Stimulated activated CD4-positive, alpha-beta T cell treated with anti-CD3 and anti-CD28 coated beads, Interleukin-15, amount 100 ng/mL, for 48 hours (primary cell): ENCODE measurements at places on chromosomes 4 and X.

DNA sequence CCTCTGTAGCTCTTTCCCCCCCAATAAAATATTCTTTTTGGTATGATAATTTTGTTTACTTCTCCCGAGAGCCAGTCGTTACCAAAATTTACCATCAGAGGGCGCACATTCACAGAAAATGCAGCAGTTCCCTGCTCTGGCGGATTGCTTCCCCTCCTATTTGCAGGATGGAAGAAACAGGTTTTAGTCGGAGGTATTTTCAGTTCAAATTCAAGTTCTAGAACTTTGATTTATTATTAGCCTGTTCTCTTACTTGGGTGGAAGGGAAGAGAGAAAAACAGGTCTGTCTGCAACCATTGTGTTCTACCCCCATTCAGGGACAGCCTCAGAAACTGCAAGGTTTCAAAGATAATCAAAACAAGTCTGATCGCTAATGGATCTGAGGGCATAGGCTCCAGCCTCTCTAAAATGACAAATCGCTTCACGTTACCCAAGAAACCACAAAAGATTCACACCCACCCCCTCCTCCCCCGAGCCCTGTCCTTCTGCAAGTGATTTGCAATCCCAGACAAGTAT is 263.8 kb upstream of the RPS6KA3 start:
- DNase-seq, result no peak

GRCh38 chr4:103422467-103423219 is 224.5 kb upstream of the CENPE start:
- DNase-seq, result no peak

- no peak for DNase-seq
These were observed 222 bp downstream of the SMAD1 start for GRCh38 chr4:145481942-145482208.

DNA sequence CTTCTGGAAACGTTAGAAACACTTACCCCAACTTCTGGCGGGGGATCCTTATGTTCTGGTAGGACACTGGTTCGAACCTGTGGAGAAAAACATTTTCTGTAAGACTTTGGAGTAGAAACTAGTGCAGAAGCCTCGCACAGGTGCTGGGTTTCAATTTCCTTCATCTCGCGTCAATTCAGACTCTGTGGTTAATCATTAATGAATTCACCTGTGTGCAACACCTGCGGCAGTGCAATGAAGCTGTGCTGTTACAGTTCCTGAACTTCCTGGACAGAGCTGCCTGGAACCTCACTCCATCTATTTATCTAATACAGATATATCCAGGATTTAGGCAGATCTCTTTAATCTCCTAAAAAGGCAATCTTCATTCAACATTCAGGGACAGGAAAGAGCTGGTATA is 531.4 kb downstream of the INPP4B start:
- no peak for DNase-seq

DNA sequence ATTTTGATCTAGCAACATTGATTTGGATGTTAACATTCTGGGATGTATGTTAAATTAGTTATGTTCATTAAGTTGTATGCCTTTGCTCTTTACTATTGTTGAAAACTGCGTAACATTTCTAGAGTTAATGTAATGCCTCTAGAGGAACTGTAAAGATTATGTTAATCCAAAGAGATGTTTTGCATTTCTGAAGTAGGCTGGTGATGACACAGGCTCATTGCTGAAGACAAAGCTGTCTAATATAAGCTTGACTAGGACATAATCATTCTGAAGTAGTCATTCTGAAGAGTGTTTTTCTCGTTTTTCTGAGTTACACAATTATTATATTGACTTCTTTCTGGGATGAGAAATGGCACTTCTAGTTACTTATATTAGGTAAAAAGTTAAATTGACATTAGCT is 72.9 kb downstream of the LRP2BP start:
- no peak for DNase-seq

DNA sequence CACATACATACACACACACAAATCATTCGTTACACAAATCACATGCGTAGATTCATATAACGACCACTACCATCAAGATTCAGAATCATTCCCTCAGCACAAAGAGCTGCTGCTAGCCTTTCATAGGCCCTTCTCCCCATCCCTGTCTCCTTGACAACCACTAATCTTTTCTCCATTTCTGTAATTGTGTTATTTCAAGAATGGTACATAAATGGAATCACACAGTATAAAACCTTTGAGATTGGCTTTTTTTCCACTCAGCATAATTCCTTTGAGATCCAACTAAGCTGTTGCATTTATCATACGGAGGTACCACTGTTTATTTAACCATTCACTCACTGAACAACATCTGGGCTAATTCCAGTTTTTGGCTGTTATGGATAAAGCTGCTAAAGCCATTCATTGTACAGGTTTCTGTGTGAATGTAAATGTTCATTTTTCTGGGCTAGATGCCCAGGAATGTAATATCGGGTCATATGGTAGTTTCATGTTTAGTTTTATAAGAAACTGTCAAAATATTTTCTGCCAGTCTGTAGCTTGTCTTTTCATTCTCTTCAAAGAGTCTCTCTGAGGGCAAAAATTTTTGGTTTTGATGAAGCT is 64.1 kb downstream of the USP11 start:
- no peak for DNase-seq

- DNase-seq, result no peak
These were observed 215.8 kb upstream of the SFRP2 start for GRCh38 chr4:154004507-154005170.

- no peak for DNase-seq
These were observed 263.1 kb downstream of the PTTG2 start for GRCh38 chr4:38223306-38223705.

DNA sequence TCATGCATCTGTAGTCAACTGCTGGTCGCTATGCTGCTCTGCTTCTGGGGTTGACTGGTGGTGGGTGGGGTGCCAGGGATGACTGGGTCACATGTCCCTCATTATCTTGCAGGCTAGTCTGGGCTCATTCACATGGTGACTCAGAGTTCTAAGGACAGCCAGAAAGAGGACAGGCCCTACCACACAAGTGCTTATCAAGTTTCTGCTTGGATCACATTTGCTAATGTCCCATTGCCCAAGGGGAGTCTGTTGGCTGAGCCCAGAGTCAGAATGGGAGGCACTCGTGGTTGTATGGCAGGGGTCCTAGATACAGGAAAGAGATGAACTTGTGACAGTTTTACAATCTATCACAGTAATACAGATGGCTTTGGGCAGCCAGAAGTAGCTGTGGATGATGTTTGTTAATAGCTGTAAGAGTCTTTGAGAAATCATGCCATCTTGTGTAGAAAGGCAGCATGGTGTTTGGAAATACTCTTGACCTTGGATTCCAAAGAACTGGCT is 221.3 kb downstream of the GPAT3 start:
- DNase-seq, result no peak

DNA sequence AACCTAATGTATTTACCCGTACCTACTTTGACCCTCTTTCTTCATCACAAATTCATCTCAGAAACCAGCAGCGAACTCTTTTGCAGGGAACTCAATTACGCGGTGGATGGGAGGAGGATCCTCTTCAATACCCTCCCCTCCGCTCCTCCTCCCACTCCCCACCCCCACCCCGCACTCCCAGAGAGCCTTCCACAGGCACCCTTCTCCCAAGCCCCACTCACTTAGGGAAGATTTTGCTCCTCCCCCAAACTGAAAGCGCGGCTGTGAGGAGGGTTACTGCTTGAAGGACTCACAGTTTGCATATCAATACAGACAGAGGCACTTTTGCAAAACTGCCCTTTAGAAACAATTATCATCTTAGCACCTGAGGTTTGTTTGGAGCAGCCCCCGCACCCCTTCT is 960 bp upstream of the IL1RAPL1 start:
- DNase-seq, result no peak

- DNase-seq, result no peak
These were observed 13.6 kb downstream of the GASK1B start for GRCh38 chr4:158159054-158159717.

DNA sequence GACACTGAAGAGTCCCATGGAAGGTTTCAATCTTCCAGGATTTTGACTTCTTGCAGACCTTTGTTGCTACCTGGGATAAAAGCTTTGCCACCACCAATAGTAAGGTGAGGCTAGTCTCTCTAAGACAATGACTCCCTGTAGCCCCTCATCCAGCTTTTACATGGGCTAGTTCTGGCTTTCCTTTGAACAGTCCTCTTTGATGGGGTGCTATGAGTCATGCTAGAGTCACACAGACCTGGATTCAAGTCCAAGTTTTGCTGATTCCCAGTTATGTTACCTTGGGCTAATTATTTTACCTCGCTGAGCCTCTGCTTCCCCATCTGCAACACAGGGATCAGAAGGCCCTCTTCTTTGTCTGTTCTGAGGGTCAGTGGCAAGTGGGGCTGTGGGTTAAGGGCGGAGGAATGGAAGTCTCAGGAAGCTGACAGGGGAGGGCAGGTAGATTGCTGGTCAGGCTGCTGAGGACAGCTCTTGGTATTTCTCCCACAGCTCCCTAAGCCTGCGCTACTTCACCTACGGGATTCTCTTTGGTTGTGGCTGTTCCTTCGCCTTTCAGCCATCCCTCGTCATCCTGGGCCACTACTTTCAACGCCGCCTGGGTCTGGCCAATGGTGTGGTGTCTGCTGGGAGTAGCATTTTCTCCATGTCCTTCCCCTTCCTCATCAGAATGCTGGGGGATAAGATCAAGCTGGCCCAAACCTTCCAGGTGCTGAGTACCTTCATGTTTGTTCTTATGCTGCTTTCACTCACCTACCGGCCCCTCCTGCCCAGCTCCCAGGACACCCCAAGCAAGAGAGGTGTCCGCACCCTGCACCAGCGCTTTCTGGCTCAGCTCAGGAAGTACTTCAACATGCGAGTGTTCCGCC is 90.3 kb downstream of the RLIM start:
- DNase-seq, result no peak

DNA sequence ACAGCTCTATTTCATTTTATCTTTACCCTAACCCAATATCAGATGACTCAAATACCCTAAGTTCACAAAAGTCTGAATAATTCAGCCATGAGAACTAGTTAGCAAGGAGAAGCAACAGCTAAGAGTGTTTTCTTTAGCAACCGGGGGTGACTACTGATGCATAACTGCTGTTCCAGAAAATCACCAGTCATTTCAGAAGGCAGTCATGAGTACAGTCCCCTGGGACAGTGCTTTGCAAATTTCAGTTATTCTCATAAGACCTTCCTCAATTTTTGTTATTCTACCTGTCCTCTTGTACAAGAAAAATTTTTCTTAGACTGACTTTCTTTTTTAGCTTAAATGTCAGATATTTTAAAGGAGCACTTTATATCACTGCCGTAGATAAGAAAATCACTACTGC is 16.4 kb downstream of the BANK1 start:
- DNase-seq, result no peak

GRCh38 chrX:98380556-98380955 is 1496.8 kb downstream of the RPA4 start:
- no peak for DNase-seq

DNA sequence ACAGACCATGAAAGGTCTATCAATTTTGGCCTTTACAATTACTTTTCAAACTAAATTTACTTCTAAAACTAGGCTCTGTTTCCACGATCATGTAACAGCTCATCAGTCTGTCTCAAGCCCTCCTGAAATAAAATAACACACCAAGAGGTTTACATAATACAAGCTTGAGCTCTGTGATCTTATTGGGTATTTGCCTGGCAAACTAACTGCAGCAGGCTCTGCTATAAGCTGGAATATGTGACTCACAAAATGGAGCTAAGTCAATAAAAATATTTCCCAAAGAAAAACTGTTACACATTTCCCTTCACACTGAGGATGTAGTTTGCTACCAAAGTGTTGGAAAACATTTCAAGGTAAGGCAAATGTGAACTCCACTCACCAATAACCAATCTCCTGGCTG is 94.7 kb upstream of the GPM6B start:
- DNase-seq, result no peak

DNA sequence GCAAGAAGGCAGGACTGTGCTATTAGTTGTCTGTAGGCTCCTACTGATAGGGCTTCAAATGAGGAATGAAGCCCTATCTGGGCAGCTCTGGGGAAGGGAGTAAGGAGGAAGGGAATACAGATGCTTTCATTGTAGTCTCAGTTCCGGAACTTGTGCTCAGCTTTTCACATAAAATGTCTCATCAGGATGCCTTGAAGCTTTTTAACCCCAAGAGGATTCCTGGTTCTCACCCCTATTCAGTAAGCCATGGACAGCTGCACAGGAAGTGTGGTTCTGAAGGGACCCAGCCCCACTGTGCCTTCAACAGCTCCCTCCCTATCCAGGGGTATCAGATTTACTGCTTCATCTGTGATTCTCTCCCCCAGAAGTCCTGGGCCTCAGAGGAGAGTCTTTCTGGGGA is 5.0 kb downstream of the ARMCX5 start:
- no peak for DNase-seq

DNA sequence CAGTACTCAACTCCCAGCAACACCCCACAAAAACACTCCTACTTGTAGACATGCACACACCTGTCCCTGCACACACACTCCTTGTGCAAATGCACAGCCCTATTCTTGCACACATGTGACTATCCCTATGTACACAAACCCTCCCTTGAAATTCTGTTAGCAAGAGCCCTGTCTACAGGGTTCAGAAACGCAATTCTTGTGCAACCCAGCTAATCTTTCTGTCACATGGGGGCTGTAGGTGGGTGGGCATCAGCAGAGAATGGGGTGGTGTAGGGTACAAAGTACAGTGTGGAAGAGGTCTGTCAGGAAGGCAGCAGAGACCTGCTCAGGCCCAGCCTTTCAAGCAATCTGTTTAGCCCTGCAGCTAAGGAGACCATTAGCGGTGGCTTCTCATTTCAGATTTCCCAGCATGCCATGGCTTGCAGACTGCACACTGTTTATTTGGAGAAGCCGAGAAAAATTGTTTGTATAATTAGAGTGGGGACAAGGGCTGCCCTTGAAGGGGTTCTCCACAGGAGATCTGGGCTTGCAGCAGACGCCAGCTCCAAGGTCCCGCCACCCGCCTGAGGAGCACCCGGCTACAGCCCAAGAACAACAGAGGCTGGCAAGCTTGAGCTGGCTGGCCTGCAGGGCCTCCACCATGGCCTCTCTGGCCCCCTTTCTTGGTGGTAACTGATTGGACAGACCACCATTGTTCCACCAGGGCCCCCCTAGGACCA is 144.0 kb upstream of the PJA1 start:
- no peak for DNase-seq

DNA sequence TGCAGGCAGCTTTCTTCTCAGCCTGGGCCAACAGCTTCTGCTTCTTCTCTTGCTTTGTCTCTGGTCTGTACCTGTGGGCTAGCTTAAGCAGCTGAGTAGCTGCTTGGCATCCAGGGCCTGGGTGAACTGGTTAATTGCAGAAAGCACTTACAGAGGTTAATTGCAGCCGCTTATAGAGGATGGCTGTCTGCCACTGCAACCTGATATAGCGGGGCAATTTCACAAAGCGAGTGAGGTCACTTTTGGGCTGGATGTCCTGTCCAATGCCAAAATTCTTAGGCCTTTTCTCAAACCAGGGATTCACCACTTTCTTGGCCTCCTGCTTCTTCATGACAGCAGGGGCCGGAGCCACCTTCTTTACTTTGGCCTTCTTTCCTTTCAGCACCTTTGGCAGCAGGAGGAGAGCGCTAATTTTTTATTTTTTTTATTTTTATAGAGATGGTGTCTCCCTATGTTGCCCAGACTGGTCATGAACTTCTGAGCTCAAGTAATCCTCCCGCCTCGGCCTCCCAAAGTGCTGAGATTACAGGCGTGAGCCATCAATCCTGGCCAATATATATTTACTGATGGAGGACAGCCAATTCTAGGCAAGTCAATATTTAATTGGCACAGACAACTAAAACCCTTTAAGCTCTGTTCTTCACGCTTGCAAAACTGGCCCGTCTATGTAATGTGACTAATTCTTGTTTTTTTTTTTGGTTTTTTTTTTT is 61.0 kb downstream of the ENOPH1 start:
- DNase-seq, result no peak
